ENCODE measurements at places on chromosomes 13 and 19. TPM values are rescaled to one million over a fixed set of nuclear protein-coding genes. Genes with fewer than 3 reads are reported as not detected.

Gene FCER2
- 16.3 TPM for total RNA-seq

Gene MED25
- 123 TPM for total RNA-seq

Gene ZFP82
- 14.4 TPM for total RNA-seq

Gene METTL21C
- not detected for total RNA-seq

Gene ATP8B3
- total RNA-seq = 5.1 TPM

Gene ZNF85
- total RNA-seq = 17.1 TPM

Gene PTGER1
- total RNA-seq = 0.27 TPM

Gene SLC15A1
- total RNA-seq = not detected

Gene CASP14
- total RNA-seq = not detected

Gene TMEM91
- total RNA-seq = 7.1 TPM

Gene PPP1R13L
- 9.2 TPM for total RNA-seq

Gene ARL11
- total RNA-seq = 17.9 TPM

Gene KLF1
- total RNA-seq = not detected

Gene DMKN
- total RNA-seq = 1.8 TPM

Gene CRLF1
- total RNA-seq = not detected

Gene PLVAP
- total RNA-seq = not detected

Gene ATG4D
- total RNA-seq = 59.2 TPM

Gene RFX2
- total RNA-seq = 6.5 TPM

Gene ZNF266
- total RNA-seq = 76.0 TPM

Gene NAPSA
- total RNA-seq = 3.5 TPM

Gene ACER1
- not detected for total RNA-seq

Gene ZNF846
- total RNA-seq = 18.2 TPM

Gene SLC25A30
- total RNA-seq = 25.8 TPM

Gene FUT2
- not detected for total RNA-seq

Gene SBK3
- total RNA-seq = not detected

Gene MYBPC2
- 1.3 TPM for total RNA-seq

Gene CEACAM8
- not detected for total RNA-seq

Gene MEDAG
- total RNA-seq = not detected

Gene CLEC17A
- 121 TPM for total RNA-seq

Gene ILF3
- total RNA-seq = 359 TPM

Gene CCDC8
- total RNA-seq = not detected

Measured in B cell (primary cell).